ENCODE measurements at places on chromosomes 7 and 10. TPM values are rescaled to one million over a fixed set of nuclear protein-coding genes. Genes with fewer than 3 reads are reported as not detected.

Gene GIMAP6
- total RNA-seq, result 18.9 TPM

Gene CAV1
- total RNA-seq, result 78.1 TPM

Gene SLC13A1
- total RNA-seq, result 10.6 TPM

Gene CDC14C
- total RNA-seq, result not detected

Gene NUTM2D
- 5.0 TPM for total RNA-seq

Gene SFTPA1
- total RNA-seq, result 0.88 TPM

Gene MGMT
- 30.7 TPM for total RNA-seq

Gene UPK3B
- total RNA-seq, result 1.6 TPM

Gene CHN2
- 13.4 TPM for total RNA-seq

Gene TMEM196
- total RNA-seq, result not detected

Measured in metanephros (tissue), 2 donors.